ENCODE measurements at places on chromosomes 1 and 21.

DNA sequence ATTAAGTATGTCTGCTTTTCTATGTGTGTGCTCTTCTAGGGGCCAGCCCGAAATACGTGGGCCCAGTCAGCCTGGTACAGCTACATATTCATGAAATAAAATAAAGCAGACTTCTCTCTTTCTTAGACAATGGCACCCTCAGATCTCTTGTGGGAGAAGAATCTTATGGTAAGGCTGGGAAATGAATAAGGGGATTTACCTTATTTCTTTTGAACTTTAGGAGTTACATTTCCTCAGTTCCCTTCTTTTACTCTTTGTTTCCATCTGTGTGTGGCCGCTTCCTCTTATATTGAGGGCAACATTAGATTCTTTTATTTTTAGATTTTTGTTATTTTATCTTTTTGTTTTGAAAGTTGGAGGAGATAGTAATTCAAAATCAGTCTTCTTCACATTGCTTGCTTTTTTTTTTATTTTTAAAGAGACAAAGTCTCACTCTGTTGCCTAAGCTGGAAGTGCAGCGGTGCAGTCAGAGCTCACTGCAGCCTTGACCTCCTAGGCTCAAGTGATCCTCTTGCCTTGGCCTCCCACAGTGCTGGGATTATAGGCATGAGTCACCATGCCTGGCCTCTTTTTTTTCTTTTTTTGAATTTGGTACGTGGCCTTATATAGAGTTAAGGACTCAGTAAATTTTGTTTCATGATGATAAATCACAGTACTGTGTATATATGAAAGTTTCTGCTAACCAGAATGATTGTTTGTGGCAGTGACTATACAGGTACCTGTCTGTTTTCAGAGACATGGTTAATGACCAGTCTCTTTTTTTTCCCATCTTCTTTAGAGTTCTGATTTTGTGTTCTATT lies 9.1 kb downstream of the LAMC1 start:
- no peak for DNase-seq

- no peak for DNase-seq
Measured at GRCh38 chr1:107877745-107878144, 87.2 kb downstream of the VAV3 start.

GRCh38 chr1:234186037-234186688 lies 187.1 kb upstream of the COA6 start:
- DNase-seq, result no peak

DNA sequence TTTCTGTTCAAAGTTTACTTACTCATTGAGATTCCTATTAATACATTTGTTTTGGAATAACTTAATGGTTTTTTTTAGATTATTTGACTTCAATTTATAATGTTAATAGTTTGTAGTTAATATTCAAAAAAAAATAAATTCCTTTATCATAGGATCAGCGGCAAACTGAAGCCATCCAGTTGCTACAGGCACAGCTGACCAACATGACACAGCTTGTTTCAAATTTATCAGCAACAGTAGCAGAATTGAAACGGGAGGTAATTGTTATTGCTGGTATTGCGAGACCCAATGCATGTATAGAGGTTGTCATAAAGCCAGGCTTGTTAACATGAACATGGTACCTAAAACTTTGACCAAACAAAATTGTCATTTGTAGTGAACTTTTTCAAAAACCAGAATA lies 59.0 kb upstream of the FASLG start:
- no peak for DNase-seq

DNA sequence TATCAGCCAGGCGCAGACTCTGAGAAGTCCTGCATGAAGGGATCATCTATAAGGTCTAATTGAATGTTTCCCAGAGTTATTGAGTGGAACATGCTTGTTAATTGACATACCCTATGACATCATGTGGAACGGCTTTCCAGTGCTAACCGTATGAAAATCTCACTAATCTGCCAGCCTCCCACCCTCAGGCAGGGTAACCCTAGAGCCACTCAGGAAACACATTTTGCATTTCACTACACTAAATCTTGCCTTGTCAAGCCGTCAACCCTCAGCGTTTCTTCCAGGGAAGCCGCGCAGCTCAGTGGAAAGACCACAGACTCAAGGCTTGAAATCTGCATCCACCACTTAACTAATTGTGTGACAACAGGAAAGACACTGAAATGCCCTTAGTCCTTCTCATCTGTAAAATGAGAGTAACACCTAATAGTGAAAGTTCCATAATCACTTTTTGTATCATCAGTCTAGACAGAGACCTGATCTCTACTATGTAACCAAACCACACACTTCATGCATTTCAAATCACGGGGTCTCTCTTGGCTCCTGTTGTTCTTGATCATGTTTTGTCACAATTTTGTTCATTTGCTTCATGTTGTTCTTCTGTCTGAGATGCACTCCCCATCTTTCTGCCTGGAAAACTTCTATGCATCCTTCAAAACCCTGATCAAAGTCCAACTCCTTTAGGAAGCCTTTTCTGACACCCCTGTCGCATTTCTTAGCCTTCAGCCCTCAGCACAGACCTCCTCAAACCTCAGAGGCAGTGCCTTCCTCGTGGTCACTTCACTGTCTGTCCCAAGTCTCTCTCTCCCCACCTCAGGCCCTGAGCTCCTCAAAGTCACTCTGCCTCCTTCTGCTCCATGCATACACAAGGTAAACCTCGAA lies 246.5 kb downstream of the TOMM20 start:
- DNase-seq, result peak; percentile 18

DNA sequence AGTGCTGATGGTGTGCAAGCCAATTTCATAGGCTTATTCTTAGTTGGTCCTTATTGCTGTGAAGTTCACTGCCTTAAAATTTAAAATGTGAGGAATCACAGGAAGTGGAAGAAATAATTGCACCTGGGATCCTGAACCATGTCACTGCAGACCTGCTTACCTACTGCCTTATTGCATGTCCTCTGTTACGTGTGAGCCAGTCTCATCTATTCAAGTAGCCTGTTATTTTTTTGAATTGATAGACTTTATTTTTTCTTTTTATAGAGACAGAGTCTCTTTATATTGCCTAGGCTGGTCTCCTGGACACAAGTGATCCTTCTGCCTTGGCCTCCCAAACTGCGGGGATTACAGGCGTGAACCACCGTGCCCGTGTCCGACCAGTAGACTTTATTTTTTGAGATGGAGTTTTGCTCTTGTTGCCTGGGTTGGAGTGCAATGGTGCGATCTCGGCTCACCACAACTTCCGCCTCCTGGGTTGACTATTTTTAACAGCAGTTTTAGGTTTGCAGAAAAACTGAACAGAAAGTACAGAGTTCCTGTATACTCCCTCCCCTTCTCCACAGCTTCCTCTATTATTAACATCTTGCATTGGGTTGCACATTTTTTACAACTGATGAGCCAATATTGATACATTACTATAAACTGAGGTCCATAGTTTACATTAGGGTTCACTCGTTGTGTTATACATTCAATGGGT lies 14.0 kb upstream of the DISC1 start:
- DNase-seq, result no peak

- DNase-seq, result no peak
Measured at GRCh38 chr1:11788549-11789053, 17.2 kb downstream of the MTHFR start.

DNA sequence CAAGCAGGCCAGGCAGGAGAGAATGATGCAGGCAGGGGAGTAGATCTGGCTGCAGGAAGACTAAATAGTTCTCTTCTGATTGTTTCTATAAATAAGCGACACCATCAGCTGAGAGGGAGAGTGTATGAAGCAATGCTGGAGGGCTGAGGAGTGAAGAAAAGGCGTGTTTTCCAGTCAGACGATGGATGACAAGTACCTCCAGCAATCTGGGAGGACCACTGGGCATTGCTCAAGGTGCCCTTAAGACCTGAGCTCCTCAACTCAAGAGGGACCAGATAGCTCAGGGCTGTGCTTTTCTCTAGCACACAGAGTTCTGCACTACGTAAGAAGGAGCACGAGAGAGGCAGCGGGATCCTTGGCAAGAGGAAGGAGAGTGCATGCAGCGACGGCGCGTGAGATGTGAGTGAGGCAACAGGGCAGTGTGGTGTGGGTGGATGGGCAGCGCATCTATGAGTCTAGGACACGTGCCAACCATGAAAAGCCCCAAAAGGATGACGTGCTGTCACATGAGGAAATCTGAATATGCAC lies 36.0 kb downstream of the PABPC4 start:
- DNase-seq, result no peak

GRCh38 chr1:22665752-22666151 lies 12.7 kb downstream of the C1QB start:
- DNase-seq, result no peak

DNA sequence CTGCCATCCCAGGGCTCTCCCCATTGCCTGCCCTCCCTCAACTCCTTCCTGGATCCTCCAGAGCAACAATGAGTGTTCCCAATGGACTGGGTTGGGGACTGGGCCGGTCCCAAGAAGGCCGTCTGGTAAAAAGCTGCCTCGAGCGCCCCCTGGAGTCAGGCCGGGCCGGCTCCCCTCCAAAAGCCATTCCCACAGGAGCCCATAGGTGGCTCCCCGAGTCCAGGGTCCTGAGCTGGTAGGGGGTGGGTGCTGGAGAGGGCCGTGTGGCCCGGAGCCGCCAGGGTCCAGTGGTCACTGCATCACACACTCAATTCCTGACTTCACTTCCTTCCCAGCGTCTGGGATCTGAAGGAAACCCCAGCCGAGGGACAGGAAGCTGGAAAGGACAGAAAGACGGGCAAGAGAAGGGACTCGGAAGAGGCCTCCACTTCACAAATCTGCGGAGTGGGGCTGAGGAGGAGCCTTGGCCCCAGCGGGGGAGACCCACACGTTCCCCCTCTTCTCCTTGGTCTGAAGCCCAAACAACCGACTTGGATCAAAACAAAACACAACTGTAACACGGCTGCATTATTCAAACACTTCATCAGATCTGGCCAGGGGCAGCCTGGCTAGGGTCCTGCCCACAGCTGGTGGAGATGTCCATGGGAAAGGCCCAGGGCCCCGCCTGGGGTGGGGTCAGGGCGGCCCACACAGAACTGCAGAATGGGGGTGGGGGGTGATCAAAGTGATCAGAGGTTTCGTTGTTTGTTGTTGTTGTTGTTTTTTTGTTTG lies 10.9 kb upstream of the ALDH4A1 start:
- DNase-seq, result peak; percentile 64

DNA sequence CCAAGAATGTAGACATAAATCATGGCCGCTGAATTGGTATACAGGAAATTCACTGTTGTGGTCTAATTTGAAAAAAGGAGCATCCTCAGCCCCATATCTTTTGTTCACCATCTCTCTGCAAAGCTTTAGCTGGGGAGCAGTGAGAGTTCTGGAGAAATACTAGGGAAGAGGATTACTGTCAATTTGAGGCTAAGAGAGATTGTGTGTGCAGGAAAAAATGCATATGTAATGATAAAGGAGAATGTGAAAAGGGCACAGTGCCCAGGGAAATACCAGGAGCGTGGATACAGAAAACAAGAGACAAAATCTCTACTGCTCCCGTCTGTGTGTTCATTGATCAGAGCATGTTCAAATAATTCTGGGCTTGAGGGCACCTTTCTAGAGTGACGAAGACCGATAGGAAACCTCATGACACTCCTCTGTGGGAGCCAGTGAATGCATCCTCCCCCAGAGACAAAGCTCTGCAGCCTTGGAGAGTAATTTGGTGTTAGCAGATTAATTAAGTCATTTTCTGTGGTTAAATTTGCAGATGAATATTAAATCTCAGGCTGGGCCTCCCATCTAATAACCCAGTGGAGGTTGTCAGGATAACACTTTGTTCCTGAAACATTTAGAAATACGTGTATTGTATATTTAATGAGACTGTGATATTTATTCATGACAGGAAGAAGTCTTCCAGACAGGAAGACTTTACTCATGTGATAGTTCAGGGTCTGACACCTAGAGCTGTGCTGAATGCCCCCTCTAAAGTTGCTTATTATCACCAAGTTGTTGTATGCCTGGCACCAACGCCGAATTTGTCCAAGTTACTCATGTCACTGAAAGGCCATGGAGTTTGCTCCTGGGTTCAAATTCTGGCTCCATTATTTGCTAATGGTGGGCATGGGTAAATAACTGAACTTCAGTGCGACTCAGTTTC lies 287.3 kb upstream of the SGIP1 start:
- DNase-seq, result no peak

DNA sequence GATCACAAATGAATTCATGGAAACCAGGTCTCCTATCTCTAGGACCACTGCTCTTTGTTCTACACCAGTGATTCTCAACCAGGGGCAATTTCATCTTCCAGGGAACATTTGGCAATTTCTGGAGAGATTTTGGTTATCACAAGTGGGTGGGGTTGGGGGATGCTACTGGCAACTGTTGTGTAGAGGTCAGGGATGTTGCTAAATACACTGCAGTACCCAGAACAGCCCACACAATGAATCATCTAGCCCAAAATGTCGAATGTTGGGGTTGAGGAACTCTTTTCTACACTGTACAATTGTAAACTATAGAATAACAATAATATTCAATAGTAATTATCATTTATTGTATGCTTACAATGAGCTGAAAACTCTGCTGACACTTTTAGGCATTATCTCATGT lies 55.7 kb upstream of the UBE2U start:
- DNase-seq, result no peak

DNA sequence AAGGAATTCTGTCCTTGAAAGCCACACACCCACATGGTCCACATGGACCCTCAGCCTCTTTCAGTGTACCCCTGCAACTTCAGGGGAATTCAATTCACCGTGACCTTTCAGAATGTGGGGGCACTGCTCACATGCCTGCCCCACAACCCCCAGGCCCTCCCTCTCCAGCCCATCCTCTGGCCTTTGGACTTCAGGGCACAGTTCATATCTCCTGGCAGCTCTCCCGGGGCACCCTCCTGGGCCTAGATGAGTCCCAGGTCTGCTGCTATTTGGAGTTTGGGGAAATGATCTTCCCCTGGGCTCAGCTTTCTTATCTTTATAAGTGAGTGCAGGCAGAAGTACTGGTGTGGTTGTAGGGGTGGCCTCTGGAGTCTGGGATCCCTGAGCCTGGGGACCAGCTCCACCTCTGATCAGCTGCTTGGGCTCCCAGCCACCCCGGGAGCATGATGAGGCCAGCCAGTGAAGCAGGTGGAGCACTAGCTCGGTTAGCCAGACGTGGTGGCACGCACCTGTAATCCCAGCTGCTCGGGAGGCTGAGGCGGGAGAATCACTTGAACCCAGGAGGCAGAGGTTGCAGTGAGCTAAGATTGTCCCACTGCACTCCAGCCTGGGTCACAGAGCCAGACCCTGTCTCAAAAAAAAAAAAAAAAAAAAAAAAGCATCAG lies 15.8 kb downstream of the C1orf167 start:
- no peak for DNase-seq

DNA sequence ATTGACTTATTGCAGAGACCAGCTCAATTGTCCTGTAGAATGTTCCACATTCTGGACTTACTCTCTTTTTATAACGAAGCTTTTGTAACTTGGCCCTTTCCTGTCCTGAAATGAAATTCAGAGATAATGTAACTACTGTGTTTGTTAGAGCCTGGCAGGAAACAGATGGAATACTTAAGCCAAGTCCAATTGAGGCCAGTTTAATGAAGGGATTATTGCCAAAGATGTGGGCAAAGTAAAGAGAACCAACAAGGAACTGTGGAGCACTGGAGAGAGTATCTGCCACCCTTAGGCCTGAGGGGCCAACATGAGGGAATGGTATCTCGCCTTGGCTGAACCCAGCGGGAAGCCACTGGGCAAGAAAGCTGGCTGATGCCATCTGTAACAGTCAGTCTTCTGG lies 32.9 kb downstream of the MFSD2A start:
- no peak for DNase-seq

GRCh38 chr1:13643017-13643416 lies 57.0 kb upstream of the PRDM2 start:
- no peak for DNase-seq

GRCh38 chr1:121418369-121419049 lies 233.7 kb downstream of the SRGAP2C start:
- DNase-seq, result no peak

All from stimulated activated CD4-positive, alpha-beta T cell treated with anti-CD3 and anti-CD28 coated beads, TNF-alpha, amount 100 ng/mL, for 24 hours (primary cell).